ENCODE measurements at places on chromosomes 5 and 9.

DNA sequence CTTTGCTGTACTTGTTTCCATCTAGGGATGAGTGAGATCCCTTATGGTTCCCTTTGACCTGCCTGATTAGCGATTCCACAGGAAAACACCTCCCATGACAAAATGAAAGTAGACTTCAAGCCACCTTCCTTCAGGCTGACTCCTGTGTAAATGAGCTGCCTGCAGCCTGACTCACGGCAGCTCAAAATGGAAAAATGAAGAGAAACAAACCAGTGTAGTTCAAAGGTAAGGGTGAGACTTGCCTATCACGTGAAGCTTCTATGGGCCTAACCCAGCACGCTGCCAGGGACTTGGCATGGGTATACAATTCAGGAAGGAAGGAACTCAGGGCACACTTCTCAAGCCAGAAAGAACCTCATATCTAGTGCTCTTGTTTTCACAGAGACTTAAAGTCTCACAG is 110.1 kb upstream of the LRRTM2 start:
- no peak for DNase-seq

GRCh38 chr9:91844701-91845291 is 105.2 kb downstream of the ROR2 start:
- DNase-seq, result no peak

DNA sequence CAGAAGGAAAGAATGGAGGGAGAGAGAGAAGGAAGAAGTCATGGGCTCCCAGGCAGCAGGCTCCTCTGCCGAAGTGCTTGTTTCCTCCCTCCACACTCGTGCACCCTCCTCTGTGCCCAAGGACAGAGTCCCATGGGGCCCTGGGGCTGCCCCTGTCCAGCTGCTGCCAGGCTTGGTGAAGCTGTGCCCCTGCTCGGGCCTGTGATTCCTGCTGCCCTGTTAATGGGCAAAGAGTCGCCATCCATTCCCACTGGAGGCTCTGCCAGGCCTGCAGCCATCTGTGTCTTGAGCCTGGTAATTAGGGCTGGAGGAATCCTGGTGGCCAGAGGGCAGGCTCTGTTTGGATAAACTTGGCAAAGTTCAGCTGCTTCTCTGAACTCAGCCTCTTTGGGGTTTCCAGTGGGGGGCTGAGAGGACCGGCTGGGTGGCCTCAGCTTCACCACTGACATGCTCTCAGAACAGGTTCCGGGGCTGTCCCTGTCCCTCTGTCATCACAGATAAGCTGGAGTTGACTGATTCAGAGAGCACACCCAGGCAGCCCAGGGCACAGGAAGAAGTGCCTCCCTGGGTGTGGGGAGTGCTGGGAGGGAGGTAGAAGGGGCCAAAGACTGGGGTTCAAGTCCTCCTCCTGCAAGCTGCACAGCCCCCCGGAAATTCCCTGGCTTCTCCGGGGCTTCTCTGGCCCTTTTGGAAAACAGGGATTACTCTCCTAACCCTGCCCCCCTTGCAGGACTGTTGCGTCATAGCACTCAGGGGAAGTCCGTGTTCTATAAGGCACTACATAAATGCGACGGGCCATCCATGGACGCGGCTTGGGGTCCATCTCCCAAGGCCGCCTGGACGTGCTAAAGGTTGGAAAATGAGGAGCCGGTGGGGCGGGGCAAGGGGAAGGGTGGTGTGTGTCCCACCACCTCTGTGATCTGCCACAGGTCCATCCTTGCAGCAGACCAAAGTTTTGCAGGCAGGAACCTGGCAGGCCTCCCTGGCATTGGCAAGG is 154.8 kb downstream of the PAX5 start:
- no peak for DNase-seq

GRCh38 chr5:127801751-127802476 is 98.7 kb downstream of the CCDC192 start:
- DNase-seq, result no peak
